ENCODE measurements at places on chromosomes 7 and 10.

- DNase-seq, result no peak
These were observed 11.1 kb downstream of the PRPF18 start for GRCh38 chr10:13597909-13598308.

DNA sequence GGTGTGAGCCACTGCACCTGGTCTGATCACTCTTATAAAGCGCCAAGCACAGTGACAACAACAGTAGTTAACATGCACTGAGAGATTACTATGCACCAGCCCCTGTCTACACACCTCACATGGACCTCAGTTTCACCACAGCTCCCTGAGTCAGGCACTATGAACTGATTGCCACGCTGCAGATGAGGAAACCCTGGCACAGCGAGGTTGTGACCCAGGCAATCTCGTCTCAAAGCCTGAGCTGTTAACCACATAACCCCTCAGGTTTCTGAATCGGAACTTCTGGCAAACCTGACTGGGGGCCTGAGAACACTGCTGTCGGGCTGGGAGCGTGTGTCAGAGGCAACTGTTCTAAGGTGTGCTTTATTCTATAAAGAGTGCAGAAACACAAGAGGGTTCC is 150.8 kb downstream of the RNF216 start:
- DNase-seq, result peak; percentile 31

GRCh38 chr10:90621577-90621976 is 236.3 kb downstream of the HTR7 start:
- DNase-seq, result no peak

DNA sequence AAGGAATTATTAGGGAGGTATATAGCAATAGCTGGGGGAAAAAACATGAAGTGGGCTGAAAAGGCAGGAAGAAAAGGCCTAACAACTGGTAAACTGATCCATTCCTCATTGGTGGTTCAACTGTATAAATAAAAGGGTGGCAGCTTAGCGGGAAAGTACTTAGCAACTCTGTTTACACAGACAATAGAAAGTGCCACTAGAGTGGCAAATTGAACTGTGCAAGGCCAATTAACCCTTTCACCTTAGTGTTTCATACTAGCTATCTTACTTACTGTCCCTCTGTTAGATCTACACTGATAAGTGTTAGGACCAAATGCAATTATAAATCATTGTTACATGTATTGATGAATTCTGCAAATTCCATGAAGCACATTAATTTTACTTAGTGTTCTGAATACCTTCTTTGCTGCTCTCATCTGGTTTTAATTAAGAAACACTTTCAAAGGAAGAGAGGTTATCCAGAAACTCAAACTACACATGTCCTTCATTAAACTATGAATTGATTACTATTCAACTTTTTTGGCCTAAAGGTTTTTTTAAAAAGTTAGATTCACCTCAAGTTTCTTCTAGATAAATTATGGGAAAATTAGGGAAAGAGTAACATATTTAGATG is 28.0 kb downstream of the DNAJC1 start:
- no peak for DNase-seq

- DNase-seq, result no peak
These were observed 68.8 kb downstream of the TRIL start for GRCh38 chr7:28889290-28889689.

DNA sequence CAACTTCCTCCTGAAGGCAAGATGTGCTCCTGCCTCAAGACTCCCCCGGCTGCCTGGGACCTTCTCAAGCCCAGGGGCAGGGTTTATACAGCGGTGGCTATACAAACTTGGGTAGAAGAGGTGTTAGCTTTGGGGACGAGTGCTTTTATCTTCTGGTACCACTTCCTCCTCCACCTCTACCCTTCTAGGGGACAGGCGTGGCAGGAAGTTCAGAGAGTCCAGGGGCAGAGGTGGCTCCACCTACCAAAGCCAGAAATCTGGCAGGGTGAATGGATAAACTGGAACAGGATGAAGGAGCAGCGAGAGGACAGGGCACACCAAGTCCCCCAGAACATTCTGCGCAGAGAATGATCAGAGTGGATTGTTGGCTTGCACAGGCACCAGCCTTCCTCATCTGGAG is 24.0 kb upstream of the TM9SF3 start:
- DNase-seq, result no peak

DNA sequence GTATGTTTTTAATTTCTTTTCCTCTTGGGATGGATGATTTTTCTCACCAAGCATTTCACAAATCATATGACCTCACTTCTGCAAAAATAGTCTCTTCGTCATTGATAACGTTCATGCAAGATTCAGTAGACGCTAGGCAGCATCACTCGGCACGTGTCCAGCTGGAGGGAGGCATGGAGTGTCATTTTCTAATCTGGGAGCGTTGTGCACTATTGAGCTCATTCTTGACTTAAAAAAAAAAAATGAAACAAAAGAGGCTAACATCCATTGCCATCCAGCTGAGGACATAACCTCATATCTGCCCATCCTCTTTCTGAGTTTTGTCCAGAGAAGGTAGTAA is 56.2 kb downstream of the COL17A1 start:
- no peak for DNase-seq

DNA sequence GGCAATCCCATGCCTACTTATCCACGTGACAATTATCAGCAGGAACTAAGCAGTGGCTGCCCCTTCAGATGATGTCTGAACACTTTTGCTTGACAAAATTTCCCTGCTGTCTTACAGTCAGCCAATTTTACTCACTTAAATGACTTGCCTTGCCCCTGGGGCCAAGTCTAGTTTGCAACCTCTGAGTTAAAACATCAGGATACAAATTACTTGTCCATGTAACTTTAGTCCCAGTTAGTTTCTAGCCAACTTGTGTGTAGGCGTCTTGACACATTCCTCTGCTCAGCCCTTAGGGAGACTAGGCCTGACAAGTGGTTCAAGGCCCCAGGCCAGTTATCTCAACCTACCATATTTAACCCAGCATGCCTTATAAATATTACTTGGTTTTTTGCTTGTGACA is 11.6 kb upstream of the TYSND1 start:
- DNase-seq, result no peak

DNA sequence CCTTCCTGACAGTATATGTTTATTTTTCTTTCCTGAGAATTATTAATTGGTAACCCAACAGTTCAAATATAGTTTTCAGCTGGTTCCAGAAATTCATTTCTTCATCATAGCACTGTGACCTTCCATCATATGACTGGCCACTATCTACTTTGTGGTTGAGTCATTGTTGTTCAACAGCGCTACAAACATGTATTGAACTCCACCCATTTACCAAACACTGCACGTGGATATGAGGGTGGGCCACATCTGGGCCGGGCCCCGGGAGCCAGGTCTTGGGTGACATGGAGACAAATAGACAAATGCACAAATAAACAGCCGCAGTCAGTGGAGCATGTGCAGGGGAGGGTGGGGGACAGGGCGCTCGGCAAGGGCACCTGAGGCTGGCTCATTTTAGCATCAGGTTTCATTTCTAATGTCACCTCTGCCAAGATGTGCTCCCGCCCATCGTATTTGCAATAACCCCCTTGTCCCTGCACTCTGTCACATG is 24.0 kb upstream of the EEPD1 start:
- no peak for DNase-seq

GRCh38 chr10:45373003-45373575 is 927 bp upstream of the ALOX5 start:
- no peak for DNase-seq

DNA sequence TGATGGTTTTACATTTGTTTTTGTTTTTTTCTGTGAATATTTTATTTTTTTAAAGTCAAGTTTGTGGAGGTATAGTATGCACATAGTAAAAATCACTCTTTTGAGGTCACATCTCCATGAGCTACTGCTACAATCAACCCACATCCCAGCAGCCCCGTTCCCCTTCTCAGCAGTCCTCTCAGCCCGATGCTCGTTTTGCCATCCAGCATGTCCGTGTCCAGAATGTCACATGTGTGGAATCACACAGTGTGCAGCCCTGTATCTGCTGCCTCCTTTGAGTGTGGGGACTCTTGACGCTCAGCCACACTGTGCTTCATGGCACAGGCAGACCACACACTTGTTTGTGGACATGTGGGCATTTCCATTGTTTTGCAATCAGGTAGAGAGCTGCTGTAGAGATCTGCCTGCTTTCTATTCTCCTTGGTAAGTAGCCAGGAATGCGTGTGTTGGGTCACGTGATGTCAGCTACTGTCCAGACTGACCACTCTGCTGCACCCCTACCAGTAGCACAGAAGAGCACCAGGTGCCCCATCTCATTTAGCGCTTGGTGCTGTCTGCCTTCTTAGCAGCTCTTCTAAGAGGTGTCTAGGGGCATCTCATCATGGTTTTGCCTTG is 71.6 kb upstream of the CAMK2B start:
- DNase-seq, result no peak

DNA sequence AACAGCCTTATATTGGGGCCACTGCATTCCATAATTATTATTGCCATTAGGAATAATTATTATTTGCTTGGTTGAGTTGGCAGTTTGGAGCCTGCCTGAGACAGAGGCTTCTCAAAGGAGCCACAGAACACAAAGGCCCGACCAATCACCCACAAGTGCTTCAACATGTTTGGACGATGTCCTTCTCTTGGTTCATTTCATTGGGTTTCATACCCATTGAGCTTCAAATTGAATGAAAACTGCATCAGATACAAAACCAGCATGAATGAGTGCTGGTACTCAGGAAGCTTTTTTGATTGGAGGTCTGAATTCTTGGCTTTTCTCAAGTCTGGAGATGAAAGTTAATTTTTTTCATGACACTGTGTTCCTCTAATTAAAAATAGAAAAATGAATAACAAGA is 168.3 kb downstream of the CREB5 start:
- no peak for DNase-seq

- no peak for DNase-seq
These were observed 51.0 kb downstream of the POLR3A start for GRCh38 chr10:77978360-77978759.

GRCh38 chr7:41110186-41110585 is 592.7 kb downstream of the INHBA start:
- DNase-seq, result no peak

- DNase-seq, result no peak
These were observed 2.3 kb downstream of the GSDME start for GRCh38 chr7:24754906-24755506.

- DNase-seq, result no peak
These were observed 131.7 kb downstream of the DYNC1I1 start for GRCh38 chr7:95904099-95904498.

GRCh38 chr10:91520661-91521060 is 110.5 kb downstream of the HECTD2 start:
- no peak for DNase-seq

- DNase-seq, result no peak
These were observed 44.2 kb downstream of the LRMDA start for GRCh38 chr10:75475460-75476182.

DNA sequence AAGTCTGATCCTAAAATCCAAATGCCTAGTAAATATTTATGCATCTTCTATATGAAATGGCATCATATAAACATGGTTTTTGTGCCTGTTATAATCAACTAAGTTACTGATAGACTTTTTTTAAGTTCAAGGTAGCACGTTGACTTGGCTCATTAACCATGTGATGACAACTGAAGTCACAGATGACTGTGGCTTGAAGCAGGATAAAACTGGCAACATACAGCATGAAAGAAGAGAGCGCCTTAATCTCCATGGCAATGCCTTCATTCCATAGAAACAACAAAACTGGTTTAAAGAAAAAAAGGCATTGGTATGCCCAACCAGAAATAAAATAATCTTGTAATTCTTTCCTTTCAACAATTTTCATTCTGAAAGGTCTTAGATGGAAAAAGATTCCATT is 188.9 kb upstream of the CDK1 start:
- no peak for DNase-seq

All from stimulated activated CD8-positive, alpha-beta memory T cell treated with anti-CD3 and anti-CD28 coated beads, Interleukin-7, amount 100 ng/mL, for 4 hours (primary cell).